Mesenteric fat pad (tissue), 1 donor: ENCODE measurements at places on chromosomes 13 and 19. TPM values are rescaled to one million over a fixed set of nuclear protein-coding genes. Genes with fewer than 3 reads are reported as not detected.

DNA sequence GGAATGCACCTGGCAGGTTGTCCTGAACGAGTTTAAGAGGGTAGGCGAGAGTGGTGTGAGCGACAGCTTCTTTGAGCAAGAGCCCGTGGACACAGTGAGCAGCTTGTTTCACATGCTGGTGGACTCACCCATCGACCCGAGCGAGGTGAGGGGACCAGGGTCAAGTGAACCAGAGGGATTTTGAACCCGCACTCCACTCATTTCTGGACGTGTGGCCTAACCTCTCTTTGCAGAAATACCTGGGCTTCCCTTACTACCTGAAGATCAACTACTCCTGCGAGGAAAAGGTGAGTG lies 1.7 kb downstream of the CATSPERG start:
- no peak for DNase-seq

GRCh38 chr19:42281146-42281826 lies 12.2 kb downstream of the CIC start:
- peak; percentile 92 for DNase-seq

- no peak for DNase-seq
Observed at GRCh38 chr13:80921541-80921940, 580.6 kb upstream of the SPRY2 start.

DNA sequence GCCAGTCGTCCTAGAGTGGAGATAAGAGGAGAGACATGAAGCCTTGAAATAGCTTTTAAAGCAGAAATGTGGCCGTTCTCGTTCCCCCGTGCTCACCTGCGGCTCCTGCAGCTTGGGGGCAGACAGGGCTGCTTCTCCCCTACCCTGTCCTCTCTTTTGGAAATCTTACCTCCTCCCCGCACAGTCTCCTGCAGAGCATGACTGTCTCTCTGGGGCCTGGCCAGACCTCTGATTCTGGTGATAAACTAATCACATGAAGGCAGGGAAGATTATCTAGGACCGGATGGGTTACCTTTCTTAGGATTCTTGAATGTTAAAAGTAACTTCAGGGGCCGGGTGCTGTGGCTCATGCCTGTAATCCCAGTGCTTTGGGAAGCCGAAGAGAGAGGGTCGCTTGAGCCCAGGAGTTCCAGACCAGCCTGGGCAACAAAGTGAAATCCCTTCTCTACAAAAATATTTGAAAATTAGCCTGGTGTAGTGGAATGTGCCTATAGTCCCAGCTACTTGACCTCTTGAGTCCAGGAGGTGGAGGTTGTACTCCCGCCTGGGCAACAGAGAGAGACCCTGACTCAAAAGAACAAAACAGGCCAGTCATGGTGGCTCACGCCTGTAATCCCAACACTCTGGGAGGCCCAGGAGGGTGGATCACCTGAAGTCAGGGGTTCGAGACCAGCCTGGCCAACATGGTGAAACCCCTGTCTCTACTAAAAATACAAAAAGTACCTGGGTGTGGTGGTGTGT lies 8.1 kb downstream of the CEBPA start:
- DNase-seq = no peak

EFNA2 gene
- not detected for total RNA-seq

MCOLN1 gene
- 55.5 TPM for total RNA-seq
